A673 (cell line): ENCODE measurements at places on chromosomes 1 and 21. TPM values are rescaled to one million over a fixed set of nuclear protein-coding genes. Genes with fewer than 3 reads are reported as not detected.

SLC16A4 gene
- 0.48 and 0.60 TPM in 2 replicates for total RNA-seq

NBPF6 gene
- total RNA-seq = not detected in 2 replicates

TTC39A gene
- 3.1 and 5.1 TPM in 2 replicates for total RNA-seq

SH3D21 gene
- total RNA-seq = 2.9 and 4.0 TPM in 2 replicates

KRTAP20-2 gene
- total RNA-seq = not detected in 2 replicates

LEMD1 gene
- total RNA-seq = 1.5 and 3.4 TPM in 2 replicates

RIPPLY3 gene
- 5.0 and 6.2 TPM in 2 replicates for total RNA-seq

PKLR gene
- total RNA-seq = not detected in 2 replicates

HSPA6 gene
- 0.28 and 0.37 TPM in 2 replicates for total RNA-seq

TENT5C gene
- 0.90 and 1.1 TPM in 2 replicates for total RNA-seq

IVL gene
- not detected in 2 replicates for total RNA-seq

C1QA gene
- total RNA-seq = not detected in 2 replicates

- peaks cover 6% of the 10 kb centered on the region for H3K4me1 ChIP-seq
- no peaks in the 10 kb centered on the region for H3K36me3 ChIP-seq
- H3K27me3 ChIP-seq = no peaks in the 10 kb centered on the region
- no peak for DNase-seq
- H3K27ac ChIP-seq = no peak overlapping the region
These were observed 28.6 kb downstream of the ITPKB start for GRCh38 chr1:226710501-226710900.

- no peaks in the 10 kb centered on the region for H3K27me3 ChIP-seq
- H3K36me3 ChIP-seq = no peaks in the 10 kb centered on the region
- no peak overlapping the region for H3K27ac ChIP-seq
- DNase-seq = no peak
These were observed 7.0 kb downstream of the INSRR start for GRCh38 chr1:156851779-156852417.

- DNase-seq = no peak
- H3K4me3 ChIP-seq = no peak overlapping the region
- H3K4me1 ChIP-seq = no peaks in the 10 kb centered on the region
- no peaks in the 10 kb centered on the region for H3K36me3 ChIP-seq
These were observed 157.1 kb downstream of the VAV3 start for GRCh38 chr1:107807855-107808254.

- no peak overlapping the region for H3K4me3 ChIP-seq
- peaks cover 11% of the 10 kb centered on the region for H3K27me3 ChIP-seq
- no peaks in the 10 kb centered on the region for H3K36me3 ChIP-seq
- H3K4me1 ChIP-seq = no peaks in the 10 kb centered on the region
- no peak overlapping the region for H3K27ac ChIP-seq
These were observed 15.0 kb downstream of the RHBG start for GRCh38 chr1:156384007-156384406.

DNA sequence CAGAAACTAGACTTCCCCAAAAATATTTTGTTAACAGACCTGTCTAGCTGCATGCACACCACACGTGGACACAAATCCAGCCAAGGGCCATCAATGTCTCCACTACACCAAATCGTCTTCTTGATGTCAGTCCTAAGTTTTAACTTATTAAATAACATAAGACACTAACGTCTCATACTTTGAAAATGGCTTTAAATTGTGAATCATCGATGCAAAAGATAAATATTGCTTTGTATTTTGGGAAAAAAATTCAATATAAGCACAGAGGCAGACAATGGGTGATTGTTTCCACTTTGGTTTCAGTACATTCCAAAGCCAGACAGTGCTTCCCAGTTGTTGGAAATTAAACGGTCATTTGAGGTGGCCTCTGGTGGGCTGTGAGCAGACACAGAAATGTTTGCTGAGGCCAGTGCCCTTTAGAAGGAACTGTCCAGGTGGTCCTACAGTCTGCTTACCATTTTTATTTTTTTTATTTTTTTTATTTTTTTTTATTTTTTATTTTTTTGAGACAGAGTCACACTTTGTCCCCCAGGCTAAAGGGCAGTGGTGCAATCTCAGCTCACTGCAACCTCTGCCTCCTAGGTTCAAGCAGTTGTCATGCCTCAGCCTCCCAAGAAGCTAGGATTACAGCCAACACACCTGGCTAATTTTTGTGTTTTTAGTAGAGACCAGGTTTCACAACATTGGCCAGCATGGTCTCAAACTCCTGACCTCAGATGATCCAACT, 1.8 kb upstream of the KIAA2013 start:
- no peak for DNase-seq
- peaks cover 27% of the 10 kb centered on the region for H3K4me1 ChIP-seq
- peaks cover 3% of the 10 kb centered on the region for H3K36me3 ChIP-seq

DNA sequence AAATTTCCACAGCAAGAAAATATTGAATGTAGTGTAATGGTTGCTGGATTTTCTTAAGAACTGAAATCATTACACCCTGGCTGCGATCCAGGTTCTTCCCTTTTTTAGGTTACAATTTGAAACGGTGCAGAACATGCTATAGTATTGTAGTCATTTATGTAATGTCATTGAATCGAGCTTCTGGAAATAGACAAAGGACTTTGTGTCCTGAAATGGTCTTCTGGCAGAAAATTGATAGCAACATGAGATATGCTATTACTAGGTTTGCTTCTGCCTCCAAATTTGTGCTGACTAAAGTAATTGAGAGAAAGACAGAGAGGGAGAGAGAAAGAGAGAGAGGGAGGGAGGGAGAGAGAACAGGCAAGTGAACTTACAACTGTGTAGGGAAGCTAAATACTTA, 146.2 kb upstream of the NFIA start:
- no peaks in the 10 kb centered on the region for H3K27me3 ChIP-seq
- no peaks in the 10 kb centered on the region for H3K36me3 ChIP-seq
- H3K4me1 ChIP-seq = peaks cover 17% of the 10 kb centered on the region
- peak; percentile 24 for DNase-seq

DNA sequence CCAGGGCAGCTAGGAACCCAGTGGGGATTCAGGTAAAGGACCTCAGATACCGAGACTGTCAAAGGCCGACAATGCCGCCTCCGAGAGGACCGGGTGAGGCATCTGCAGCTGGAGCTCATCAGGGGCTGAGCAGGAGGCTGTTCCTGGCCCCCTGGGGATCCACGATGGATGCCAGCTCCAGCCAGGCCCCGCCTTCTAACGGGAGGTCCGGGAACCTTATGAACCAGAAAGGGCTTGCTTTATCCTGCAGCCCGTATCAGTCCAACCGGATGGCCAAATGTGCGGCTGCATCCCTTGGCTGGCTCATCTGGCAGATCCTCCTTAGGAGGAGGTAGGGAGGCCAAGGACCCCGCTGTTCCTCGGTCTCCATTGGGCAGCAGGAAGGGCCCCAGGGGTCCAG, 32.0 kb downstream of the SLC45A1 start:
- no peak for DNase-seq
- H3K27me3 ChIP-seq = no peaks in the 10 kb centered on the region
- peaks cover 16% of the 10 kb centered on the region for H3K4me1 ChIP-seq
- no peak overlapping the region for H3K27ac ChIP-seq

DNA sequence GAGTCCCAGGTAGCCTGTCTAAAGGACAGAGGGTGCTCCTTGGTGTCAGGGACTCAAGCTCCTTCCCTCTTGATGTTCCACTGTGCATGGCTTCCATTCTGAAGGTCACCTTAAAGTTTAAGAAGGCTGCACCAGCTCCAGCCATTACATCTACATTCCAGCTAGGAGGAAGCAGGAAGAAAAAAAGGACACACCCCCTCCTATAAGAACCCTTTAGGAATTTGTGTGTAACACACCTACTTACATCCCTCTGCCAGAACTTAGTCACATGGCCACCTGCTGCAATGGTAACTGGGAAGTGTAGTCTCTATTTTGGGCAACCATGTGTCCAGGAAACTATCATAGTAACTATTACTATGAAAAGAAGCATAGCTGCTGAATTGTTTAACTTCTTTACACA, 161.6 kb upstream of the KLHDC7A start:
- H3K27ac ChIP-seq = no peak overlapping the region
- peaks cover 10% of the 10 kb centered on the region for H3K4me1 ChIP-seq
- H3K36me3 ChIP-seq = no peaks in the 10 kb centered on the region
- no peaks in the 10 kb centered on the region for H3K27me3 ChIP-seq

DNA sequence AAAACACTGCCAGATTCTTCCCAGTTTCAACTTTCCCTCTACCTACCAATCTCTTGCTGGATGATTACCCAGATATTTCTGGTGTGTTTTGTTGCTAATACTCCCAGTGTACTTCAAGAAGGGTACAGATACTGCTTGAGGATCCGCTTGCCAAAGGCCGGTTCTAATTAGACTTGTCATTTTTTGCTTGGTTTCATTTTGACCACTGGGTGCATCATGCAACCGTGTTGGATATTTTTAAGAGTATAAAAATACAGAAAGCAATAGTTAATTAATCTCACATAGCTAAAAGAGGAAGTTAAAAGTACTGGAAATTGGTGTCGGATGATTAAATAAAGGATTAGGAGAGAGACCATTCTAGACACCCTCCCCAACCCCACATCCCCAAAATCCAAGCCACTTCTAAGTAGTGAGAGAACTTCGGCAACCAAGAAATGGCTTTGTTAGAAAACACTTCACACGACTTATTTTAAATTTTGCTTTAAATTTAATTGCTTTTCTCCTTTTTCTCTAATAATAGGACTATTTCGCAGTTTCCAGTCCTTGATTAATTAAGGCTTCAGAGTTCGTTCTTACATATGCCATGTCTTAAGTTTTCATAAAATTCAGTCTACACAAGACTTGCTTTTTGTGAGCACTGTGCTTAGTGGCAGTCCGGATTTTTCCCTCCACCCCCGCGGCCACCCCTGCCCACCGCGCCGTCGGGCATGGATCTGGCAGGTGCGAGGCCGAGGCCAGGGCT, 2.5 kb upstream of the CDKN2C start:
- peak overlapping the region; percentile 92 for H3K4me3 ChIP-seq
- peaks cover 12% of the 10 kb centered on the region for H3K4me1 ChIP-seq
- peaks cover under 1% of the 10 kb centered on the region for H3K36me3 ChIP-seq
- peak overlapping the region; percentile 97 for H3K27ac ChIP-seq
- DNase-seq = no peak

DNA sequence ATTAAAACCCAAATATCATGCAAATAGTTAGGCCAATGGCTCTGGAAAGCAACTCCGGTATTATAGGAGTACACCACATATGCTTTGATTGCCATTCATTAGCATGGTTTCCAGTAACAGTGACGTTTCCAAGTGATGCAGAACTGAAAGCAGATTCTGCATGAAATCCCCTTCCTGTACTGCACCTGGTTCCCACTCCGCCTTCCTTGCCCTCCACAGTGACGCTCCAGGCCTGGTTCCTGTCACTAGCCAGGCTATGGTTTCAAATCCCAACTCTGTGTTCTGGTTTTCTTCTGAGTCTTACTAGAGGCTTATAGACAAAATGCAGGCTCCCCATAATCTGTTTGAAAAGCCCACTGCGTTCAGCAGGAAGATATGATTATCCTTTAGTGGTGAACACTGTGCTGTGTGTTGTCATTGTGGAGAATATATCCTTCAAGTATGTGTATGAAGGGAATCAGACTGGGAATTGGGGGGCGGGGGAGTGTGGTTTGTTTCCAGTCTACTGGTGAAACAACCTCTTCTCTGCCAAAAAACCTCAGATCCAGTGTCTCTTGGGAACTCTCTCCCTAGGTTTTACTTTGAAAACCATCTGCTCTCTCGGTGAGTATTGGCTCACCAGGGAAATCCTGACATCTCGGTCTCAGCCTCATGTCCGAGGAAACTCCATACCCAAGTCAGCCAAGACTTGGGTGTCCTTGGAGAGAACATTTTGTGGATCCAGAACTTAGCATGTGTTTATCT, 78.7 kb downstream of the TYW3 start:
- peaks cover 16% of the 10 kb centered on the region for H3K27me3 ChIP-seq
- no peaks in the 10 kb centered on the region for H3K36me3 ChIP-seq
- no peak overlapping the region for H3K4me3 ChIP-seq
- no peaks in the 10 kb centered on the region for H3K4me1 ChIP-seq

DNA sequence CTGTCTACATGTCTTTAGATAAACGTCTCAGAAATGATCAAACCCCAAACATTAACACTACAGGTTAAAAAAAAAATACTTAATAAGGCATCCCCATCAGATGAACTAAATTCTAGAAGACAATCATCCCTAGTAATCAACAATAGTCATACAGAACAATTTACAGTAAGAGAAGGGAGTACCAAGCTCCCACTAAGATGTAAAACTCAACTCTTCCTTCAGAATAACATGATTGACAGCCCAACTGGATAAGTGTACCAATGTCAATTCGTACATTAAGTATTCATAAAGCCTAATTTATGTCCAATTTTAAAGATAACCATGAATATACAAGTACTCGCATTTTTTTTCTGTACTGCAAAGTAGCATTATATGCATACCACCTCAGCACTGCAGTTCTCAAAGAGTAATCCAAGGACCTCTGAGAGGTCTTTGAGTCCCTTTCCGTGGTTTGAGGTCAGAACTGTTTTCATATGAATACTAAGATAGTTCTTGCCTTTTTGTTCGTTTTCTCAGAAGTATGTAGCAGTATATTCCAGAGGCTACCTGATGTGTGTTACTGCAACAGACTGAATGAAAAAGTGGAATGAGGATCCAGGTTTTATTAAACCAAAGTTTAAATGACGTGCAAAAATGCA, 6.6 kb downstream of the SCAF4 start:
- no peak for DNase-seq
- peaks cover 15% of the 10 kb centered on the region for H3K4me1 ChIP-seq
- H3K4me3 ChIP-seq = no peak overlapping the region
- no peaks in the 10 kb centered on the region for H3K36me3 ChIP-seq

DNA sequence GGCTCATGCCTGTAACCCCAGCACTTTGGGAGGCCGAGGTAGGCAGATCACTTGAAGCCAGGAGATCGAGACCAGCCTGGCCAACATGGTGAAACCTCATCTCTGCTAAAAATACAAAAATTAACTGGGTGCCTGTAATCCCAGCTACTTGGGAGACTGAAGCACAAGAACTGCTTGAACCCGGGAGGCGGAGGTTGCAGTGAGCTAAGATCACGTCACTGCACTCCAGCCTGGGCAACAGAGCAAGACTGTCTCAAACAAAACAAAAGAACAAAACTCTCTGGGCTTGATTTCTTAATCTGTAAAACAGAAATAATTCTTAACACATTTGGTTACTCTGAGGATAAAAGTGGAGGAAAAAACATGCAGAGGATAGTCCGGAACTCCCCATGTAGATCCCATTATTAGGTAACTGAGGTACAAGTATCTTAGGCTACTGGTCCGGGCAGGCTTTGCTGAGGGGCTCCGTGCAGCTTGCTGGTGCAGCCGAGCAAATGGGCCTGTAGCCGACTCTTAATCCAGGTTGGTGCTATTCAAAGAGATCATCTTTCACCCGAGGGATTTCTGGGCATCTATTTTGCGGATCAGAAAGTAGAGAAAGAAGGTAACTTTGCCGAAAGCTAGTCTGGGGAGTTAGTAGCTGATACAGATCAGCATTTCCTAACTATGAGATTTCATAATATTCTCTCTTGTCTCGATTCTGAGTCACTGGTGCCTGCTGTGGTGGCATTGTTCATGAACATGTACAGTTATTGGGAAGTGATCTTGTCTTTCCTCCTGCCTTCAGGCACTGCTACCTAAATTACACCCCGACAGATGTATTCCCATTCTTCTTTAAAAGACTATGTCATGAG, 56.8 kb downstream of the NFIA start:
- H3K4me1 ChIP-seq = peaks cover 84% of the 10 kb centered on the region
- peak; percentile 96 for DNase-seq
- peak overlapping the region; percentile 72 for H3K27ac ChIP-seq
